ENCODE measurements at places on chromosomes 1 and 21. TPM values are rescaled to one million over a fixed set of nuclear protein-coding genes. Genes with fewer than 3 reads are reported as not detected.
A peak's percentile ranks its signal among the peaks of the same experiment; 100 is the strongest.

DNA sequence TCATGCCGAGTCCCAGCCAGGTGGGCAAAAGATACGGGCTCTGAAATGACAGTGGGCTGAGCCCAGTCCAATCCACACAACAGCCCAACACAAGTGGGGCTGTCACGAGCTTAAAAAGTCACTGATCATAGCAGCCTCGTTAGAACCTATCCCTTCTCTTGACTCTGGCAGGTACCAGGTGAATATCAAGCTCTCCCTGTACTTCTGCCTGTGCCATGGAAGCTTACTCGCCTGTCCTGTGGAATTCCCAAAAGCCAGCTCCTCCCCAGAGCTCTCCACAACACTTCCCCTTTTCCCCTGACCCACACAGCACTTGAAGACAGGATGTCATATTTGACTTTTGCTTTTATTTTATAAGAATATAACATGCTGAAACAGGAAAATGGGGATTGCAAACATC lies 5.9 kb downstream of the RGS16 start:
- DNase-seq: no peak

- no peak for DNase-seq
Measured at GRCh38 chr1:99236756-99237155, 27.5 kb upstream of the PLPPR4 start.

DNA sequence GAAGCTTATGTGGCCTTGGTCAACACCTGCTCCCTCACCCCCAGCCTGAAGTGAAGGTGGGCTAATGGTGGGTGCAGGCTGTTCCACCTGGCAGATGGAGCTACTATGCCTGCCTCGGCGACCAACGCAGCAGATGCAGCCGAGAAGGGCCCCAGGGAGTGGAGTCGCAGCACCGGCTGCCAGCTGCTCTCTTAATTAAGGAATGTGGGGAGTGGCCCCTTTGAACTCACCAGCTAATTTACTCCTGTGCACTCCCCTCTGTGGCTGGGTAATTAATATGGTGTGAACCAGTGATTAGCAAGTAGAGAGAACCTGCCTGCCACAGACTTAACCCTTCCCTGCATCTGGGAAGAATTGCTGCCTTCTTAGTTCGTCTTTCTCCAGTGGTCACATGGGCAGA lies 3.3 kb upstream of the SLAMF8 start:
- no peak for DNase-seq

DNA sequence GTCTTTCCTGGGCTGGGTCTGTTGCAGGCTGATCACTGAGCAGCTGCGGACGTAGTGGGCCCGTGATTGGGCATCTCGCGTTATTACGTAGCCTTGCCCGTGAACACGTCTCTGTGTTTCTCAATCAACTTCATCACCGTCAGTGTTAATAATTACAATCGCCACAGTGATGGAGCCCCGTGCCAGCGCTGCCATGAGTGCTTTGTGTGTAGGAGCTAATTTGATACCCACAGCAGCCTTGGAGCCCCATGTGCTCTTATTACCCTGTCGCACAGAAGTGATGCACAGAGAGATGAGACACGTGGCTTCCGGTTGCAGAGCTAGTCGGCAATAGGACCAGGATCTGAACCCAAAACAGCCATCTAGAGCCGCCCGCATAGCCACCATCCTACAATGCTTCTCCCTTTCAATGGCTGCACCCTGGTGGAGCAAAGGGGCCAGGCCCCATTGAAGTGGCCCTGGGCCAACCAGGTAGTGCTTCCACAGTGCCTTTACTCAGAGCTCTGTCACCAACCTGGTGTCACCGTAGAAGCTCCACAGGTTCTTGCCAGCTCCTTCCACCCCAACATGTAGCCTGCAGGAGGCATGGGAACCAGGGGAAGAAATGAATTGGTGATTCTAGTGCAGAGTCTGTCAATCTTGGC lies 398.5 kb upstream of the VAMP3 start:
- DNase-seq: no peak

- no peak for DNase-seq
Measured at GRCh38 chr1:199678771-199679170, 348.7 kb upstream of the NR5A2 start.

DNA sequence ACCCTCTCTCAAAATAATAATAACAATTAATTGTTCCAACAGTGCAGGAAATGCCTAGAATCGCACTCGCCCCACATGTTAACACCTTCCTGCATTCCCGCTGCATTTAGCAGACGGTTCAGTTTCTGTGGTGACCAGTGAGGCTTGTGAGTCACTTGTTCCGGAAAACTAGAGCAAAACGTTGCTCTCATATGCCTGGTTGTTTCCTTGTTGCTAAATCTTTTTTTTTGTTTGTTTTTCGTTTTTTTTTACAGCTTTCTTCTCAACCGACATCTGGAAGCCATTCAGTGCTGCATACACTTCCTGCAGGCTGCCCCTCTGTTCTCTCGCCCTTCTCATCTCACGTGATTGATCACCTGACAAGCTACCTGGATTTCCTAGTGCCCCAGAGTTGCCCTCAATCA lies 56.9 kb upstream of the TMPRSS2 start:
- DNase-seq: no peak

DNA sequence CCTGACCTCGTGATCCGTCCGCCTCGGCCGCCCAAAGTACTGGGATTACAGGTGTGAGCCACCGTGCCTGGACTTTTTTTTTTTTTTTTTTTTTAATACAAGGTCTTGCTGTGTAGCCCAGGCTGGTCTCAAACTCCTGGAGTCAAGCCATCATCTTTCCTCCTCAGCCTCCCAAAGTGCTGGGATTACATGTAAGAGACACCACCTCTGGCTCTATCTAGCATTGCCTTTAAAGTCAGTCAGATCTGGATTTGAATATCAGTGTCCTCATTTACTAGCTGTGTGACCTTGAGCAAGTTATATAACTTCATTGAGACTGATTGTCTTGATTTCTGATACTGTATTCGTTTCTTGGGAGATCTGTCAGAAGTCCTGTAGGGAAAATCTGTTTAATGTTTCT lies 6.6 kb downstream of the MAP3K21 start:
- DNase-seq: no peak

DNA sequence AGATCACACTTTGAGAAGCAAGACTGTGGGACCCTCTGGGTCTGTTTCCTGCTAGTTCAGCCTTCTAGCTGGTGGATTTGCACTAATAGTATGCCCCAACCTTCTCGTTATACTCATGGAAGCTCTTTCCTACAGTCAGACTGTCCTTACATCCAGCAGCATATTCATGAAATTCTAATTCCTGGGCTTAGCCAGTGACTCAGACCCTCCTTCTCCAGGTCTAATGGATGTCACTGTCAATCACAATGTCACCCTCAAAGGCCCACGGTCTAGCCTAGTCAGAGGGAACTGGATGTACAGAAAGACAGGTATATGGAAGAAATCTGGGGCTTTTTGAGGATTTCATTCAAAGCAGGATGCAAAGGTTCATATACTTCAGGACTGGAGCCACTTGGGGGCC lies 72.4 kb downstream of the KCNJ15 start:
- DNase-seq: no peak

- no peak for DNase-seq
Measured at GRCh38 chr1:65113298-65113697, 34.7 kb upstream of the AK4 start.

GRCh38 chr1:193614817-193615216 lies 428.4 kb upstream of the B3GALT2 start:
- DNase-seq: no peak

DNA sequence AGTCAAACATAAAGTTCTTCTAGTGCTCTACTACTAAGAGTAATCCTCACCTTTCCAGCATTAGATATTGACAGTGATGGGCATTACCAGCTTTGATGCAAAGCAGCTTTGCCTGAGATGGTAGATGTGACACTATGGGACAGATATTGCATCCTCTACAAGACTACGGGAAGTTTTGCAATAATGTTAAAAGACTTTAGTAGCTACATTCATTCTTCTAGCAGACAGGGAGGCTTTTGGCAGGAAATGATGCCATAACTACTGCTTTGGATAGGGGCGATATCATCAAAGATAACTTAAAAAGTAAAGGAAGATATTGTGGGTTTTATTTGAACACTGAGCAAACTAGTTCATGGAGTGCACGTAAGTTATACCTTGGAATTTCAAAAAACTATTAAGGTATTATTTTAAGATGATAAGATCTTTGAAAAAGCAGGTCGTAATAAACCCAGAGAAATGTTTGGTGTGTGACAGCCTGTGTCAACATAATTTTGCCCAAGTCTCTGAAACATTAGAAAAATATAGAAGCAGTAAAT lies 368.3 kb upstream of the TMPRSS15 start:
- DNase-seq: no peak

DNA sequence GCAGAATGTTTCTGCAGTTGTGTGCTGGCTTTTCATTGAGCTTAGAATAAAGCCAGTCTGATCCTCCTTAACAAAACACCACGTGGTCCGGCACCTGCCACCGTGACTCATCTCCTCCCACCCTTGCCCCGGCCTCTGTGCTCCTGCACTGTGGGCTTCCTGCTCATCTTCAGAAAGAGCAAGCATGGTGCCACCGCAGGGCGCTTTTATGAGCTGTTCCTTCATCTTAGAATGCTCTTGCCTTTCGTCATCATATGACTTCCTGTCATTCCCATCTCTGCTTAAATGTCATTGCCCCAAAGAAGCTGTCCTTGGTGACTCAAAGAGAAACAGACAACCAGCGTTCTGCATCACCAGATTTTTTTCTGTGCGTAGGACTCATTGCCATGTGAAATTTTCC lies 117.8 kb downstream of the HHAT start:
- DNase-seq: peak; percentile 52

DNA sequence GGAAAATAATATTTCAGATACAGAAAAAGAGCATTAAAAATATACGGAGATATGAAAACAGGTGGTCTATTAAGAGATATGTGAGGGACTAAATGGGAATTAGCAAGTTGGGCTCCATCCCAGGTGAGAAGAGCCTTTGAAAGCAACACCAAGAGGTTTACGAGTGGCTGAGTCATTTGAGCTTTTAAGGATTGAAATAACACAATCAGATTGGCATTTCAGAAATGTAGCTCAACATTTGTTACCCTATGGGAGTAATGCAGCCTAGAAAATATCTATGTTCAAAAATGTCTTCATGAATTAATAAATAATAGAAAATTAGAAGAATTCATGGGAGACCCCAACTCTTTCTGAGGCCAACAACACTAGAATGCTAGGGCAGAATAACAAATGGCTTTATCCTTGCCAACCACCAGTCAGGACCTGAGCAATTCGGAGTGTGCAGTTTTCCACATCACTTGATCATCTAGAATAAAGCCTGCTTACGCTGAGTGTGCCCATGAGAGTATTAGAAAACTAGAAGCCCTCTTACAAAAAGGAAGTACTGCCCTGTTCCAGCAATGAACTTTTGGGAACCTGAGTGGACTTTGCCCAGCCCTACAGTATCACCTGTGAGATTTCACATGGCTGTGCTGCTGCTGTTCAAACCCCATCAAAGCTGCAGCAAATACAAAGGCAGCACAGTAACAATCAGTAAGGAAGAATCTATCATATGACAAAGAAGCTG lies 538.0 kb upstream of the CAMK1G start:
- no peak for DNase-seq

GRCh38 chr1:58629031-58629462 lies 52.0 kb upstream of the TACSTD2 start:
- no peak for DNase-seq

DNA sequence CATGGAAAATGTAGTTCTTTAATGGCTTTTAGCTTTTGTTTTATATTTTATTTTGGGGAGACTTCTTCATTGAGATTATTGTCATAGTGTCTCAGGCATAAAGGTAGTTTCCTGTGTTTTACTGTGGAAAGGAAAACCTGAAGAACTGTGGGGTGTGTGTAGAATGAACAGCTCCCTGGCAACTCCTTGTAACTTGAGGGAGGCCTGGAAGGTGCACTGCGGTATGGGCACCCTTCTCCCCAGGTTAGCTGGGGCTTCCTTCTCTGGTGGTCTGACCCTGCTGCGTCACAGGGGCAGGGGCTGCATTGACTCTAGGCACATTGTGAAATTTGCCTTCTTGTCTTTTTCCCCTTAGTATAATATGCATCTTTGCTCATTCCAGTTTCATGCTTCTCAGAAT lies 1.7 kb downstream of the ATP1B1 start:
- no peak for DNase-seq

GRCh38 chr1:114295321-114295720 lies 141.7 kb upstream of the SYT6 start:
- no peak for DNase-seq

- DNase-seq: no peak
Measured at GRCh38 chr21:35002879-35003722, 46.0 kb downstream of the RUNX1 start.

Gene C1QB
- not detected for polyA plus RNA-seq

Gene DPT
- not detected for polyA plus RNA-seq

Gene FAM43B
- polyA plus RNA-seq: not detected

Gene HSD3B1
- not detected for polyA plus RNA-seq

Gene OSCP1
- polyA plus RNA-seq: 1.4 TPM

Gene LCE1A
- polyA plus RNA-seq: not detected

Gene PARK7
- 364 TPM for polyA plus RNA-seq

Gene CACNA1S
- polyA plus RNA-seq: not detected

Gene C1orf198
- polyA plus RNA-seq: 6.3 TPM

Gene NTRK1
- polyA plus RNA-seq: not detected

Gene CDK11A
- 9.8 TPM for polyA plus RNA-seq

Gene PLEKHA6
- not detected for polyA plus RNA-seq

Gene S100A14
- polyA plus RNA-seq: not detected

Gene PLA2G4A
- polyA plus RNA-seq: not detected

Gene FAAH
- 1.6 TPM for polyA plus RNA-seq

Gene NFIA
- 5.3 TPM for polyA plus RNA-seq
